ENCODE measurements at places on chromosomes 16 and 17. TPM values are rescaled to one million over a fixed set of nuclear protein-coding genes. Genes with fewer than 3 reads are reported as not detected.

The ALDH3A1 gene
- polyA plus RNA-seq = 1.3 TPM

The MYH1 gene
- polyA plus RNA-seq = not detected

The SLC16A6 gene
- not detected for polyA plus RNA-seq

The CFAP97D1 gene
- polyA plus RNA-seq = not detected

The CYB561 gene
- 18.3 TPM for polyA plus RNA-seq

The NPIPA5 gene
- 12.4 TPM for polyA plus RNA-seq

The MPV17L gene
- polyA plus RNA-seq = 0.38 TPM

The PRSS22 gene
- 2.2 TPM for polyA plus RNA-seq

The ATP2A1 gene
- polyA plus RNA-seq = 0.57 TPM

The SLC12A3 gene
- polyA plus RNA-seq = not detected

Data from foreskin keratinocyte (primary cell).